ENCODE measurements at places on chromosomes 6 and 20.

DNA sequence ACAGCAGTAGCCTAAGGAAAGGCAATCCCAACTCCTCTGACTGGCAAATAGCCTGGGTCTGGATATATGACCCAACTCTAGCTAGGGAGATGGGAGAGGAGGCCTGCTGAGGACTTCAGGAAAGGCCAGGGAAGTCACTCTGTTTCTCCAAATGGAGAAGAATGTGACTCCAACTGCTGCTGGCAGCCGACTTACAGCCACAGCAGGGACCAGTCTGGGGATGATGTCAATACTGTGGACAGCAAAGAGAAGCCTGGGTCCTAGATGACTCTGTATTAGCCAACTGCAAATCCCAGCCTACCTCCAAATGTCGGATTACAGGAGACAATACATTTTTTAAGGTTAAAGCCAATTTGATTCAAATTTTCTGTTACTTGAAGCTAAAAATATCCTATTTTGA lies 232.6 kb downstream of the FOXC1 start:
- no peak for DNase-seq

- no peak for DNase-seq
These were observed 135.3 kb downstream of the SOBP start for GRCh38 chr6:107625264-107625663.

DNA sequence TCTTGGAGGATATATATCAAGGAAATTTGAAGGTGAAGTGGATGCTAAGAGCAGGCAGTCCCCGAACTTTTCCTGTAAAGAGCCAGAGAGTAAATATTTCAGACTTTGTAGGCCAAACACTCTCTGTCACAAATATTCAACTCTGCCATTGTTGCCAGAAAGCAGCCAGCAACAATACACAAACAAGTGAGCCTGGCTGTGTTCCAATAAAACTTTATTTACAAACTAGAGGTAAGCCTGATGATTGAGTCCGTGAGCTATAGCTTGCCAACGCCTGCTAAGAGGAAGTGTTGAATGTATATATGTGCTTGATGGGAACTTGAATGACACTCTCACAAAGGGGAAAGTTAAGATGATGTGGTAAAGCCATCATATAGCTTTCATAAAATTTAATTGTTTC lies 166.0 kb upstream of the PLN start:
- DNase-seq: no peak

- no peak for DNase-seq
These were observed 284.4 kb downstream of the ESR1 start for GRCh38 chr6:152091851-152092341.

- DNase-seq: no peak
These were observed 34.1 kb downstream of the PRPH2 start for GRCh38 chr6:42688281-42688680.

DNA sequence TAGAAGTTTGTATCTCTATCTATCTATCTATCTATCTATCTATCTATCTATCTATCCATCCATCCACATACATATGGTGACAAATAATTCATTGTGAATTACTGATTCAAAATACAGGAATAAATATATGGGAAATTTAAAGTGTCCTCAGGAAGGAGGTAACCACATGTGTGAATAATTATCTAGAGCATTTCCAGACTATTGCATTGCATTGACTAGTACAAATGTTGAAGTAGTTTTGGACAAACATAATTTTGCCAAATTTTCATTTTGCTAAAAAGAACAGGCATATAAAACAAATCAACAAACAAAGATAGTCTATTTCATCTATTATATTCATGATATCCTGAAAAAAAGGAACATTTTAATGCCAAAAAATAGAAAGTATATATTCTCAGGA lies 192.7 kb downstream of the UTRN start:
- DNase-seq: no peak

DNA sequence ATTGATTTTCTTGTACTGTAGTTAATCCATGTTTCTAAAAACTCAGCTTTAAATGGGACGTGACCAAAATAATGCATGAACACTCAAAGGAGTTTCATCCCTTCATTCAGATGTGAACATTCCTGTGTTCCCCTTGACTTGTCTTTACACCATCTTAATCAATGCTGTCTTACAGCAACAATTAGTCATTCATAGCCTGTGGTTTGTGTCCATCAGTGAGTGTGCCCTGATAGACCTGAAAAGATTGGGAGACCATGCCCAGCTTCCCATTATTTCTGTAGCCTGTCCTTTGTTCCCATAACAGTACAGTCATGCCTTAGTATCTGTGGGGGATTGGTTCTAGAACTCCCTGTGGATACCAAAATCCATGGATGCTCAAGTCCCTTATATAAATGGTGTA lies 23.9 kb downstream of the NT5E start:
- DNase-seq: no peak
